Activated naive CD4-positive, alpha-beta T cell treated with anti-CD3 and anti-CD28 coated beads for 36 hours (primary cell): ENCODE measurements at places on chromosomes 2 and 18.
A peak's percentile ranks its signal among the peaks of the same experiment; 100 is the strongest.

DNA sequence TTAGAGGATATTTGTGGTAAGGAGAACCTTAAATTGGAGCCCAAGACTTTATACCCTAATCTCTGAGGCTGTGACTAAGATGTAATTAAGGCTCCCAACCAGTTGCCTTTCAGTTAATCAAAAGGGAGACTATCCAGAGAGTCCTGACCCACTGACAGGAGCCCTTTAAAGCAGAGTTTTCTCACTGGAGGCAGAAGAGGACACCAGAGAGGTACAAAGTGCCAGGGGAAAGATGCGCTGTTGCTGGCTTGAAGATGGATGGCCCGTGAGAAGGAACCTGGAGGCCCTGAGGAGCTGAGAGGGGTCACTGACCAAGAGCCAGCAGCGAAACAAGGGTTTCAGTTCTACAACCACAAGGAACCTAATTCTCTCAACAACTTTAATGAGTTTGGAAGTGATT, 137.3 kb downstream of the TMEM131 start:
- DNase-seq, result no peak

DNA sequence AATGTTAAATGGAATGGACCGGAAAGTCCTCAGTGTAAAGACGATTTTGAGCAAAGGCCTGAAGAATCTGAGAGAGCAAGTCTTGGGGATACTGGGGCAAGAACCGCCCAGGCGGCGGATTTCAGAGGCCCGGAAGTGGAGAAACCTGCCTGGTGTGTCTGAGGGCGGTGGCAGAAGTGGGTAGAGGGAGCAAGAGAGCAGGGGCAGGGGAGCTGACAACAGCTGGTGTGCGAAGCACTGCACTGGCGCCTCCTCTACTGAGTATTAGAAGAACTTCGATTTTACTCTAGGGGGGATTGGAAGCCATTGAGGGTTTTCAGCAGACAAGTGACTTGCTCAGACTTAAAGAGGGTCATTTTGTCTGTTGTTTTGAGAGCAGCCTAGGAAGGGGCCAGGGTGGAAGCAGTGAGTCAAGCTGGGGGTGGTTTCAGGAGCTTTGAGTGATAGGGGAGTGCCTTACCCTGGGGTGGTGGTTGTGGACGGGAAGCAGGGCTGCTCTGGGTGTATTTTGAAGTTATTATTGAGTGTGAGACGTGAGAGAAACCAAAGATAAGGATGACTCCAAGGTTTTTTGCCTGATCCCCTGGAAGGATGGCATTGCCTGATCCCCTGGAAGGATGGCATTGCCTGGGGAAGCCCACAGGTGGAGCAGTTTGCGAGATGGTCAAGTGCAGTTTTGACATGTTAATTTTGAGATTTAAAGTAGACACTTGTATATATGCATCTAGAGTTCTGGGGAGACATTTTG, 52.5 kb downstream of the ZNF236 start:
- DNase-seq, result peak; percentile 41

GRCh38 chr2:199395311-199395710, 62.4 kb downstream of the SATB2 start:
- no peak for DNase-seq

DNA sequence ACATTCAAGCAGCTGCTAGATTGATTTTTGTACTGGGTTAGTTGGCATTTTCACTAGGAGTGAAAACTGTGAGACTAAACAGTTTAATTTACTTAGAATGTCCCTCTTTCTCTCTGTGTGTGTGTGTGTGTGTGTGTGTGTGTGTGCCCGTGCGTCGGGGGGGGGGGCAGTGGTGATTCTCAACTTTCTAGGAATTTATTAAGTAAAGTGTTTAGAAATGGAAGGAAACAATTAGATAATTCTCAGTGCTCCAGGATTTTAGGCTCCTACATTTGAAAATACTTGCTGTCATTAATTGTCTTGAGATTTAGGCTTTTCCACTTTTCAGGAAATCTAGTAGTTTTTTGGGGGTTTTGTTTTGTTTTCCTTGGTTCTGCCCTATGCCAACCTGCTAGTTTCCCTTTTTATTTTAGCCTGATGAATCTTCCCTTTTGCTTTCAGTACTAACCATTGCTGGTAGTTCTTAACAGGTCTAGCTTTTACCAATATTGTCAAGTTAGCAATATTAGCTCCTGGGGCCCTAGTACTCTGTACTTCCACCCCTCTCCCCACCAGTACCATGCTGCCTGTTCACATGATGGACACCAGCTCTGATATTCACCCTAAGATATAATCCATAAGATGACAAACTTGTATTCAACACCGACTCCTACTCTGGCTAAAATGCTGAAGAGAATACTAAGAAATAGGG, 4.9 kb downstream of the EPAS1 start:
- no peak for DNase-seq

DNA sequence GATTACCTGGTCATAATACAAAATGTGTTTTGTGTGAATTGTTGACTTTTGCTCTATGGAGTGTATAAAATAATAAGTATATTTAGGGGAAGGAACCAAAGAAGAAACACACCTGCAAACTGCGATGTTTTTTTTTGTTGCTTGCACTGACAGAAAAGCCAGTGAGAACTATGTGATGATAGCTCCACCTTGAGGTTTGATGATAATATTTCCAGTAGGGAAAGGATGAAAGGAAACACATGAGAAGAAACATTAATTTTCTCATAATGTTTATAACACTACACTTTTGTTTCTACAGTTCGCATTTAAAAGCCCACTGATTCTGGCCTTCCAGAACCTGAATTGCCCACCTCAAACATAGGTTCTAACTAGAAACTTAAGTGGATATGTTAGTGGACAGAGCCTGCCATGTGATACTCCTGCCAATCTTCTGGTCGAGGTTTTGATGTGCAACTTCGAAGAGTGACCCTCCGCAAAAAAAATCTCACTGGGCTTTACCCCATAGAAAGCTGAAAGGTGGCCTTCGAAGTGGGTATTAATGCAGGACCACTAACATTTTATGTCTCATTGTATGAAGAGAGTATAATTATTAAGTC, 476.4 kb upstream of the SPHKAP start:
- DNase-seq, result no peak

GRCh38 chr2:236993286-236993685, 92.4 kb upstream of the COPS8 start:
- DNase-seq, result no peak

DNA sequence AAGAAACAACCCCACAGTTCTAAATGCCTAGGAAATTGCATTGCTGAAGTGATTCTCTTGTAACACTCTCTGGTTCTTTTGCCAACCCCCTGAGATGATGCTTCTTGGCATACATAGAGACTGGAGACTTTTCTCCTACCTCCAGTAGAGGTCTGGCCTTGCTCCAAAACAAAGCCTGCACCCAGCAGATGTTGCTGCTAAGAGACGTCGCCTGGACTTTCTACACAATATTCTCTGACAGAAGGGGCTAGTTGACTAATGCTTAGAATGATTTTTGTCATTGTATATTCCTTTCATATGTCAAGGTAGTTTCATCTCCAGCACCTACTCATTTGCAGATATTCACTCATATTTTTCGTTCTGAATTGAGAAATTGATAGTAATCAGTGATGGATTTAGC, 24.6 kb downstream of the SOWAHC start:
- DNase-seq, result no peak
